ENCODE measurements at places on chromosomes 2 and 18.
A peak's percentile ranks its signal among the peaks of the same experiment; 100 is the strongest.

DNA sequence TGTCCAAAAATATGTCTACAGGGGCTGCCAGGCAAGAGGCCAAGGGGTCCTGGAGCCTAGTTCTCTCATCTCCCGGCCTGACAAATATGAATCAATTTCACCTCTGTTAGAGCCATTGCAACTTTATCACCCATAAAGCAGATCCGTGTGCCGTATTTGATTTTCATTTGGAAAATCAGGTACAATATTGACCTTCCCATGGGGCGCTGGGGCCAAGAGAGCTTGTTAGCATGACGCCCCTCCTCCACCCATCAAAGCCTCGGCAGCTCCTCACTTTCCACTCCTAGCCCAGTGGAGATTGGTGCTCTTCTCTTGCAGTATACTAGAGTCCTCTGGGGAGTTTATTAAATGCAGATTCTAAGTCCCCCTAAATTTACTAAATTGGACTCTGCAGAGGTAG, 96.8 kb downstream of the CAPN13 start:
- no peak for DNase-seq

DNA sequence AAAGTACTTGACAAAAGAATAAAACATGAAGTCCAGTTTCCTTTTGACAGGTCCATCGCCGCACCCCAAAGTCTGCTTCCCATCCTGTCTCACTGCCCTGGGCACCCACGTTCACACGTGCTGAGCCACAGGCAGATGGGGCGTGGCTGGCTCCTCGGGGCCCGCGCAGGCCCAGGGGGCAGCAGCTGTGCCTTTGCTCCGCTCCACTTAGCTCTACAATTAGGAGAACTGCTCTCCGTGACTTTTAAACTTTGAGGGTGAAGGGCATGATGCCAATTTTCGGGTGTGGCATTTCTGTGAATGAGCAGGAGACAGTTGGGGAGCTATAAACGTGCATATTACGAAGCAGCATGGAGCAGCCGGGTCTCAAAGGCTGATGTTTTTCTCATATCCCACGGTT, 152.4 kb downstream of the TDRD15 start:
- no peak for DNase-seq

GRCh38 chr2:207480521-207481040, 49.2 kb upstream of the CREB1 start:
- DNase-seq: no peak

- no peak for DNase-seq
These were observed 78.6 kb downstream of the ANKRD44 start for GRCh38 chr2:197232010-197232409.

DNA sequence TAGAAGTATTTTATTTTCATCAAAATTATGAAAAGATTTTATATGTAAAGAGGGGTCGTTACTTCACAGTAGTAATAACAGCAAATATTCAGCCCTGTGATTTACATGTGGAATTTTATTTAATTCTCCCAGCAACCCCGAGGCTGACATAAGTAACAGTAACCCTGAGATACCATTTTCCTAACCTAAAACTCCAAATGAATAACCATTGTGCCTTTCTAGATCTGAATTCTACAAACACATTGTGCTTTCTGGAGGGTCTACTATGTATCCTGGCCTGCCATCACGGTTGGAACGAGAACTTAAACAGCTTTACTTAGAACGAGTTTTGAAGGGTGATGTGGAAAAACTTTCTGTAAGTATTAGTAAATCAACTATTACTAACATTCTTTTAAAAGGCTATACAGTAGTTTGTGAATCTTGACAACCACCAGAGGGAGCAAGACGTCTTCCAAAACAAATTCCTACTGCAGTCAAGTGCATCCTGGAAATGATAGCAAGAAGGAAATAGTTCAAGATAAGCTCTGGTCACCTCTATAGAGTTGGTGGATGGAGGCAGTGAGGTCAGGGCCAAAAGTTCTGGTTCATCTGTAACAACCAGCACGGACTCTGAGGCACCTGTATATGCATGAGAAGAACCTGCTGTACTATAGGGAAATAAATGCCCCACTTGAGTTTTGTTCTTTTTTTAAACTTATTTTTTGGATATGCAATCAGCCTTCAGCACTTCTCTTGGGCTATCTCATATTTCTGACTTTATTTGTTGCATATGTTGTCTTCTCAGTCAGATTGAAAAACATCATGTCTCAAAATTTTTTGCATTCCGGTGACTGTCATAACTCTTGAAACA, 37.4 kb downstream of the ACTR2 start:
- DNase-seq: peak; percentile 60

GRCh38 chr2:67451086-67451832, 54.1 kb downstream of the ETAA1 start:
- no peak for DNase-seq

- DNase-seq: no peak
These were observed 77.2 kb upstream of the NFU1 start for GRCh38 chr2:69514406-69514805.

GRCh38 chr2:190093793-190094192, 31.3 kb upstream of the MSTN start:
- DNase-seq: peak; percentile 7

DNA sequence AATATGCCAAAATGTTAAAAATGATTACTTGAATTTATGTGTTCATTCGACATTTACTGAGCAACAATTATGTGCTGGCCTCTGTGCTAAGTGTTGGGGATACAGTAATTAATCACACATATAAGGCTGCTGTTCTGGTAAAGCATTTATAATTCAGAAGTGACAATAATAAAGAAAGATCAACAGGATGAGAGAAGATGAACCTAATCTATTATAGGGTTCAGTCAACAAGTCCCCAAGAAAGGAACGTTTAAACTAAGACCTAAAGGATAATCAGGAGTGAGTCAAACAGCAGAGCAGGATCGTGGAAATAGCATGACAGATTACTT, 60.1 kb upstream of the COX7A2L start:
- no peak for DNase-seq

DNA sequence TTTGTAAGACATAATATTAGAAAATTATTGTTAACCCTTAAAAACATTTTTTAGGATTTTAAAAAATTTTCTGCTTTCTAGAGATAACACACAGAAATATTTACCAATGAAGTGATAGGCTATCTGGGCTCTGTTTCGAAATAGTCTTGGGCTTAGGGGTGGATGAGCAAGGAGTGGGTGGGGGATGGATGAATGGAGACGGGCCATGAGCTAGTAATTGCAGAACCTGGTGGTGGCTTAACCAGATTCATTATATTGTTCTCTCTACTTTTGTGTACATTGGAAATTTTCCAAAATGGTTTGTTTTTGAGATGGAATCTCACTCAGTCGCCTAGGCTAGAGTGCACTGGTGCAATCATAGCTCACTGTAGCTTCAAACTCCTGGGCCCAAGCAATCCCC, 89.6 kb downstream of the TCF7L1 start:
- no peak for DNase-seq

DNA sequence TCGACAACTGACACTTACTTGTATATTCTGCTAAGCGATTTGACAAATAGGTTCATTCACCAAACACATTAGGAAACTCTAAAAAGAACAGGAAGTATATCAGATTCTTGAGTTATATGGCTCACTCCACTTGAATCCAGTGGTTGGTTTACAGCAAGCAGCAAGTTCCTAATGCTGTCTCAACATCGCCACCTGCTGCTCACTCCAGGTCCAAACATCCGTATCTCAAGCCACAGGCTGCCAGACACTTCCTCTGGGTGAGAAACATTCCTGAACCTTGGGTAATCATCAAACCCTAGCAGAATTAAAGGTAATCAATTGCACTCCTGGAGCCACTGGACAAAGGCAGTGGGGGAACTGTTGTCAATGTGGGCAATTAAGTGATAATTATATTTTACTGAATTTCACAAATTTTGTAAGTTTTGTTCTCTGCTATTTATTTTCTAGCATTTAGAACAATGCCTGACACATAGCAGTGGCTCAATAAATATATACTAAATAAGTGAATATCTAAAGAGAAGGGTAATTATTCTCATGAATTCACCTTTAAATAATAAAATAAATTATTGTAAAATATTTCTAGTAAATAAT, 107.1 kb upstream of the TTN start:
- DNase-seq: no peak

DNA sequence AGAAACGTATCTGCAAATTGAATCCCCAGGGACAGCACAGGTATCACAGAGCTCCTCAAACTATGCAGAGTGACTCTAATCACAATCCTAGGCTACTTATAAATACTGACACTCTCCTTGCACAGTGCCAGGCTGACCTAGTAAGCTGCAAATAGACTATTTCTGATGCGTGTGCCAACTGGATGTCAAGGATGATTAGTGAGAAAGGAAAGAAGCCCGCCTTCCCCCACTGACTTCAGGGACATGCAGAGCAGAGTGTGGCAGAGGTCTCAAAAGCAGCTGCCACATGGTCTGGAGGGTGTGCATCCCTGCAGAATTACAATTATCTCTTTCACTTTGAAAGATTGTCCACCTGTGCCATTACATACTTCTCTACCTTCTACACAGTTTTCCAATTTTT, 235.6 kb downstream of the CPS1 start:
- DNase-seq: peak; percentile 6

GRCh38 chr2:54457323-54458023, 1.3 kb downstream of the SPTBN1 start:
- DNase-seq: no peak

GRCh38 chr2:7016601-7017211, 99.5 kb downstream of the RNF144A start:
- no peak for DNase-seq

DNA sequence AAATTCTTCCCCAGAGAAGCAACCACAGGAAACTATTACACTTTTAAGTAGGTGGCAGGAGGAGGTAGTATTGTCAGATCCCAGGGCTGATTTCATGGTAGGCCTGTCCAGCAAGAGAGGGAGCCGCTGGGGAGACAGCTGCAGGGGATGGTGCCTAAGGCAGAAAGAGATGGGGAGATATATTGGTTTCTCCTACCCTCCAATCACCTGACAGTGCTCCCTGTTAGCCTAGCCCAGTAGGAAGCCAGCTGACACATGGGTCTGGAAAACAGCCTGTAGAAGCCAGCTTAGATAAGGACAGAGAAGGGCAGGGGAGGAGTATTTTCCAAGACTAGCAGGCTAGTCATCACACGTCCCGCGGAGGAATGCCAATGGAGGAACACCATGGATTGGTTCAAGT, 8.2 kb upstream of the SPOPL start:
- DNase-seq: no peak

GRCh38 chr18:23986600-23987359, 27.8 kb upstream of the TTC39C start:
- no peak for DNase-seq

DNA sequence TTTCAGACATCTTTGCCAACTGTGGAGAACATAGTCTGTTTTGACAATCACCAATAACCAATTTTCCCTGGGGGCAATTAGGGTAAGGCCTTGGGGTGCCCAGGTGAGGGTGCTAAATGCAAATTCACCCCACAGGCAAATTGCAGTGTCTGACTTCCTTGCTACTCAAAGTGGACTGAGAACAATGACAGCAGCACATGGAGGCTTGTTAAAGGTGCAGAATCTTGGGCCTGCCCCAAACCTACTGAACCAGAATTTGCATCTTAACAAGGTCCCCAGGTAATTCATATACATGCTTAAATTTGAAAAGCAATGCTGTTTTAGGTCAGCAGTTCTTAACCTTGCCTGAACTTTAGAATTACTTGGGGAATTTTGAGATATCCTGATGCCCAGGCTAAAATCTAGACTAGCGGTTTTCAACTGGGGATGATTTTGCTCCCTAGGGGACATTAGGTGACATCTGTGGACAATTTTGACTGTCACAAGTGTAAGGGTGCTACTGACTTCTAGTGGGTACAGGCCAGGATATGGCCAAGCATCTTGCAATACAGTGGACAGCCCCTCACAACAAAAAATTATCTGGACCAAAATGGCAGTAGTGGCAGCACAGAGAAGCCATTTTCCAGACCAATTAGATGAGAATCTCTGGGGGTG, 80.2 kb upstream of the GCFC2 start:
- no peak for DNase-seq

GRCh38 chr2:118123561-118124232, 35.4 kb downstream of the INSIG2 start:
- DNase-seq: peak; percentile 46

GRCh38 chr2:237306083-237306786, 107.7 kb downstream of the COL6A3 start:
- no peak for DNase-seq

DNA sequence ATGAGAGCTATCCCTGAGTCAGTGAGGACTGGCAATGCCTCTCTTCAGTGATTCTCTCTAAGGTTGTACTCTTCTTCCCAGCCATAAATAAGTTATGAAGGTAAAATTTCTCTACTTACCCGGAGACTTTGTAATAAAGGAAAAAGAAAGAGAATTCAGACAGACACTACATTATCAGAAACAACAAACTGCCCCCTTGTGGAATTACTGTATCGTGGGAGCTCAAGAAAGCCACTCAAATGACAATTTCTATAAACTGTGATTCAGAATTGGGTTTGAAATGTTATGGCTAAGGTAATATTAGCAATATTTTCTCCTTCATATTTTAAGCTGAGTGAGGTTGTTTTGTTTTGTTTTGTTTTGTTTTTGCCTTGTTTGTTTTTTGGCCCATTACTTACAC, 155.8 kb upstream of the TANK start:
- no peak for DNase-seq

DNA sequence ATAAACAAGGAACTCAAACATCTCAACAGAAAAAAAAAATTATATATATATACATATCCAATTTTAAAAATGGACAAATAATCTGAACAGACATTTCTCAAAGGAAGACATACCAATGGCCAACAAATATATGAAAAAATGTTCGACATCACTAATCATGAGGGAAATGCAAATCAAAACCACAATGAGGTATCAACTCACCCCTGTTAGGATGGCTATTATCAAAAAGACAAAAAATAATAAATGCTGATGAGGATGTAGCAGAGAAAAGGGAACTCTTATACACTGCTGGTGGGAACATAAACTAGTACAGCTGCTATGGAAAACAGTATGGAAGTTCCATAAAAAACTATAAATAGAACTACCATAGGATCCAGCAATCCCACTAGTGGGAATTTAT, 46.1 kb downstream of the CLASP1 start:
- no peak for DNase-seq

GRCh38 chr18:13470516-13471197, 252.1 kb downstream of the LDLRAD4 start:
- DNase-seq: no peak

All from retinal pigment epithelial cell (primary cell).